ENCODE measurements at places on chromosomes 12 and 14.

DNA sequence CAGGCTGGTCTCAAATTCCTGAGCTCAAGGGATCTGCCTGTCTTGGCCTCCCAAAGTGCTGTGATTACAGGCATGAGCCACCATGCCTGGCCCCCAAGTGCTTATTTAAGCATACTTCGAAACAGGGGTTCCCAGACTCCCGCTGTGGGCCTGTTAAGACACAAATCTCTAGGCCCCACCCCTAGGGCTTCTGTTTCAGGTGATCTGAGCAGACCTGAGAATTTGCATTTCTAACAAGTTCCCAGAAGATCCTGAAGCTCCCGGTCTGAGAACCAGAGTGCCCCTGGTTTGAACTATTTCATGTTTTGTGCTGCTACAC, 25.0 kb downstream of the GCH1 start:
- no peak for DNase-seq

- DNase-seq, result peak; percentile 72
Observed at GRCh38 chr14:20493634-20494033, 11.7 kb upstream of the RNASE10 start.

- DNase-seq, result no peak
Observed at GRCh38 chr12:95358111-95359083, 115.6 kb upstream of the METAP2 start.

DNA sequence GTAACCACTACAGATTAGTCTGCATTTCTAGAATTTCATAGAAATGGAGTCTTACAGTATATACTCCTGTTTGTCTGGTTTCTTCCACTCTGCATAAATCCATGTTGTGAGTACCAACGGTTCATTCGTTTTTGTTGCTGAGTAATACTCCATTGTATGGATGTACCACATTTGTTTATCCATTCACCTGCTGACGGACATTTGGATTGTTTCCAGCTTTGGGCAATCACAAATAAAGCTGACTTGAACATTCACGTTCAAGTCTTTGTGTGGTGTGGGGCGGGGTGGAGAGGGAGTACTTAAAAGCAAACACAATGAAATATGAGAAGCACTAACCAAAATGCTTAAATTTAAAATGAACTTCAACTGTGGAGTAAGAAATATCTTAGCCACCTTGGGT, 7.1 kb downstream of the HECTD4 start:
- DNase-seq, result no peak

DNA sequence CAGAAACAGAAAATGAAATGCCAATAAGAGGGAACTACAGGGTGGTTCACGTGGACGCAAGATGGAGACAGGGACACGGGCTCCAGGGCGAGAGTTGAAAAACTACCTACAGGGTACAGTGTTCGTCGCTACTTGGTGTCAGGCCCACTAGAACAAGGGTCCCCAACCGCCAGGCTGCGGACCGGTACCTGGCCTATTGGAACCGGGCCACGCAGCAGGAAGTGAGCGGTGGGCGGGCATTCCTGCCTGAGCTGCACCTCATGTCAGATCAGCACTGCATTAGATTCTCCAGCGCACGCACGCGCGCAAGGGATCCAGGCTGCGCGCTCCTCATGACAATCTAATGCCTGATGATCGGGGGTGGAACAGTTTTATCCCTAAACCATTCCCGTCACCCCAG, 14.8 kb downstream of the INF2 start:
- no peak for DNase-seq

GRCh38 chr14:104865081-104865630, at the start of gene CEP170B:
Gene CEP170B, plus strand, starts transcription at chr14:104865268. Its CDS starts 3,183 bp downstream, at chr14:104868451.
- DNase-seq, result peak; percentile 78

- DNase-seq, result no peak
Observed at GRCh38 chr14:76995279-76996035, 33.1 kb downstream of the IRF2BPL start.
